HEK293T (cell line): ENCODE measurements at places on chromosomes 7 and 10.

DNA sequence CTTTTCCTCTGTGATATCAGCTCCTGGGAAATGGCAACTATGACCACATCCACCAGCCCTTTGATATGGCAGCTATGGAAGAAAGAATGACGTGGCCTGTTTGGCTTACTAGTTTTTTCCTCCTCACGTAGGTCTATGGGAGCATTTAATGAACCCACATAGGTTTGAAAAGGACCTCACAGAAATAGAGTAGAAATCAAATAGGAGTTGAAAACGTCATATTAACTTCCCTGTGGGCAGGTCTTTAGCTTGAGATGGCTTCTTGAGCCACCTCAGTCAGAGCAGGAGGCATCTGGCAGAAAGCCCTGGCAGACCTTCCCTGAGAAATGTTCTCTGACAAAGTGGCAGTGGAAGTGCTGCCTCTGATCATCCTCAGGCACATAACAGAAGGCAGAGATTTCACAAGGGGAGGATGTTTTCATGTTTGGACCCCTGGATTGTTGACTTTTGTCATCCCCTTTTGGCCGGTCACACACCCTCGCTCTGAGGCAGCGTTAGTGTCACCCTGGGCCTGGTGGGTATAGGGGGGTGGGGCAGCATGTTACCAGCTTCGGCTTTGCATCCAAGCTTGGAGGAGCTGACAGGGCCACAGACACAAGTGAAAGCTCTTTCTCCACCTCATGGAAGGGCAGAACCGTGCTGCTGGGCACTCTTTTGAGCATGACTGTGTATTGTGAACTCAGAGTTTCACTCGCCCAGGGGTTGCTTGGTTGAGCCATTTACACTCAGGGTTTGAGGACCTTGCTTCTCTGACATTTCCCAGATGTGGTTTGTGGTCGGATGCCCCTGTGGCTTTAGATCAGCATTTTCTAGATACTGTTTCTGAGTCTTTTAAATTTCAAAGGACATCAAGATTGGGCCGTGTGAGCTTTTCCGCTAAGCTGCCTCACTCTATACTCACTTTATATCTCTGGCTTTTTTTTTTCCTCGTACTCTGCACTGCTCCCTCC lies 184.2 kb downstream of the STK31 start:
- DNase-seq, result no peak

GRCh38 chr10:1390200-1390599 lies 334.0 kb downstream of the WDR37 start:
- DNase-seq, result no peak

DNA sequence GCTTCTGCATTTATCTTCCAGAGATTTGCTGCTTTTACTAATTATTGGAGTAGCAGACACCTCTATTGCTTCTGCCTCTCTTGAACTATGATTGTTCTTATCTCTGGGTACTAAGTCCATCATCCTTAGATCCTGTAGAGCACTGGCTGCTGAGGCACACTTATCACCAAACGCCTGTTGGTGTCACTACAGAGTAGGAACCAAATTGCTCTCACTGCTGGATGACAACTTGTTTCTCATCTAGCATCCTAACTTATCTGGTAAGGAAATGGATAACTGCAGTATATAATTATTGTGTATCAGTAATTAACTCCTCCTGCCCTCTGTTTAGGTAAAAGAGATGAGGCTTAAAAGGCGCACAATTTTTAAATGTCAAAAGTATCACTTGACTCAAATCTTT lies 1059.4 kb downstream of the NRG3 start:
- DNase-seq, result no peak

- DNase-seq, result no peak
These were observed 21.2 kb downstream of the PFKFB3 start for GRCh38 chr10:6223981-6224380.

DNA sequence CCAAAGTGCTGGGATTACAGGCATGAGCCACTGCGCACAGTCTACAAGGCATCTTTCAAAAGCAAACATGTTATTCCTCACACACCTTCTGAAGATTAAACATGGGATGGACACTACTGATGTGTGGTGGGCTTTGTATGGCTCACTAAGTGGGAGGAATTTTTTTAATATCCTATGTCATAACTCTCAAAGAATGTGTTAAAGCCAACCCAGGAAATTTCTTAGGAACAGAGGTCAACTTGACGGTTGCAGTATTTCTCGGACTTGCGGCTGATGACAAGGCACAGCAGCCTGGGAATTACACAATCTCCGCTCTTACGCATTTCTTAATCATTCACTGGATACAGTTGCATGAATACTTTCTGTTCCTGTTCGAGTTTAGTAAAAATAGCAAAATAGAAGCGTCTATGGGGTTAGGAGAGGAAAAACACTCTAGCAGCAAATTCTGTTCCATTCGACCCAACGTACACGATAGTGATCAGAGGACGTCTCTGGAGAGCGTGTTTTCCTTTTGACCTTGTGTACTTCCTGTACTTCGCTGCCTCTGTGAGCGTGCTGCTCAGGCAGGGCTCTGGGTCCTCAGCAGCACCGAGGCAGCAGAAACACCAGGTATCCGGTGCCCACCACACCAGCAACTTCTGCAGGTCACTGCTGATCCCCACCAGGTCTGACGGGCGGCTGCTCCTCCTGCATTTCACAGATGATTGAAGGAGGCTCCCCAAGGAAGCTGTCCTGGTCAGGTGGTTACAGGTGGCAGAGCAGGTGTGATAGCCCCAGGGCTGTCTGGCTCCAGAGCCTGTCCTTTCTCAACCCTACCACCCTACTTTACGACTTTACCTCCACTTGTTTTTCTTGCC lies 26.4 kb upstream of the SRGN start:
- no peak for DNase-seq

DNA sequence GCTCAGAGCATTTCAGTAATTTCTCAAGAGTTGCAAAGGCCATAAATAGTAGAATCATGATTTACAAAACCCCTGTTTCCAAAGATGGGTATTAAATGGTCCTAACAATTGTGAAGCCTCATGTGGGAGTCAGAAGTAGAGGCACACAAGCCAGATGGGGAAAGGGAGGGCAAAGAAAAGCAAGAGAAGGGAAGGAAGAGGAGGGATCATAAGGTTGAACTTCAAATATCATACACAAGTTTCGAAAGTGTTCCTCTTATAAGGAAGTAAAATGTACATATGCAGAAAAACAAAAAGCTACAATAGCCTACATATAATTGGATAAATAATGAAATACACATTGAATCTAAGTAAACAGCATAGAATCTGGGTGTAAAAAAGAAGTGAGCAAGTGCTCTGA lies 6.0 kb downstream of the LIPN start:
- DNase-seq, result no peak

DNA sequence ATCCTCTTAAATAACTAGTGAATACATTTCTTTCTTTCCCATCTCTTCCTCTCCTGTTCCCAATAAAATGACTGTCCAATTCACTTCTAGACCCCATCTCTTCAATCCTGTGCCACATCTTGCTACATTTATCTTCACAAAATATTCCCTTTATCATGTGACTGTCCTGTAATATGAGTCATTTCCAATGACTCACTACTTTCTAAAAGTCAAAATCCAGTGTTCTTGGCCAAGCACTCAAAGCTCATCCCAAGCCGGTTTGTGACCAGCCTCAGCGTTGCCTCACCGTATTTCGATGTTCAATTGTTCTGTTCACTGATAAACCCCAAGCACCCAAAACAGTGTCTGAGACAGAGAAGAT lies 104.7 kb downstream of the PARD3 start:
- DNase-seq, result no peak

DNA sequence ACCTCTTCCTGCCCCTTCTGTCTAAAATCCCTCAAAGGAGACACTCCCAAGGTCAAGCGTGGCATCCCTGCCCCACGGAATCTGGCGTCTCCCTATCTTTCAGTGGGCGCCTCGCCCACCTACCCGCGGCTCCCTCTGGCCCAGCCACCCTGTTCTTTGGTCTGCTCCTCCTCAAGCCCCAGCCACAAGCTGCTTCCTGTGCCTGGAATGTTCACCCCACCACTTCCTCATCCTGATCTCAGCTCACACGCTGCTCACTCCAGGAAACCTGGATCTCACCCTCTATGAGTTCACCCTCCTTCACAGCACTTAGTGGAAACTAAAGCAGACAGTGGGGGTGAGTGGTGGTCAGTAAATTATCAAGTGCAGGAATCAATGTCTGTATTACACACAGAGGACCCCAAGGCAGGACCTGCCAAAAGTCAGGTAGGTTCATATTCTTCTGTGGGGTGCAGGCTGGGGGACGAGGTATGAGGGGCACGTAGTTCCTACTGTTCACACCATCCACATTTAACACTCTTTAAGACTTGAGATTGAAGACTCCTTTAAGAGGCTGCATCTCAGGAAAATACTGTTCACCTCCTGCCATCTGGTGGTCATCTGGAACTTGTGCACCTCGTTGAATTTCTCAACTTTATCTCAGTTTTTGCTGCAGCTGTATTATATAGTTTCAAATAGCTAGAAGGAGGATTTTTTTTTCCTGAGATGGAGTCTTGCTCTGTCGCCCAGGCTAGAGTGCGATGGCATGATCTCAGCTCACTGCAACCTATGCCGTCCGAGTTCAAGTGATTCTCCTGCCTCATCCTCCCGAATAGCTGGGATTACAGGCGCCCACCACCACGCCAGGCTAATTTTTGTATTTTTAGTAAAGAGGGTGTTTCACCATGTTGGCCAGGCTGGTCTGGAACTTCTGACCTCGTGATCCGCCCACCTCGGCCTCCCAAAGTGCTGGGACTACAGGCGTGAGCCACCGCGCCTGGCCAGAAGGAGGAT lies 166.6 kb downstream of the ARHGAP21 start:
- DNase-seq, result peak; percentile 56

GRCh38 chr7:136009488-136010079 lies 32.4 kb upstream of the MTPN start:
- peak; percentile 45 for DNase-seq

GRCh38 chr10:115441907-115442545 lies 348.9 kb downstream of the ATRNL1 start:
- DNase-seq, result no peak

DNA sequence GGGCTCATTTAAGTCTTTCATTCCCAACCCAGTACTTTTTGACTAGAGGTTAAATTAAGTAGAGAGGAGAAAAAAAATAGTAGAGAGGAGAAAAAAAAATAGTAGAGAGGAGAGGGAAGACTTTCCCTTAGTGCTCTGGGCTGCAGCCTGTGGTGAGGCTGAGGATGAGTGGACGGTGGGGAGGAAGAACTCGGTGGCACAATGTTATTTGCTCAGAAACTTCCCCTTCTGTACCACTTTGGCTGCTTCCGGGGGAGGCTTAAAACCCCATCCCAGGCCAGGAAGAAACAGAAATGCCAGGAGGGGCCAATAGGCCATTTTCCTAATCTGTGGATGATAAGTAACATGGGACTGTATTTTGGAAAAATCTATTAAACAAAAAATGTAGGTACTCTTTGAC lies 14.6 kb upstream of the MLXIPL start:
- no peak for DNase-seq

- no peak for DNase-seq
These were observed 148.4 kb upstream of the AHR start for GRCh38 chr7:17150018-17150417.

DNA sequence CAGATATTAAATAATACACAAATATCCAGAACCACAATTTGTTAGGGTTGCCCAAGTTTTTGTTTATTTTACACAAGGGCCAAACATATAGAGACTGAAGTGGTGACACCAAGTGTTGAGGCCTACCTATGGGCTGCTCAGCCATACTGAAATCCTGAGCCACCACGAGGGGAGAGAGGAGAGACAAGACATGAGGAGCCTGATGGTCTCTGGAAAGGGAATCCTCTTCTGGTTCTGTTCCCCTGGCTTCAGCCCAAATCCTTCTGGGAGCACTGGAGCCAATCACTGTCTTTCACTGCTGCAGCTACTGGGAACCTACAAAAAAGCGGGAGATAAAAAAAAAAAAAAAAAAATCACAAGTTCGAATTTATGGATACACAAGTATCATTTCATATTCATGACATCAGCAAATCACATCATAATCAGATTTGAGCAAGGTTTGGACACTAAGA lies 1.9 kb downstream of the SKIDA1 start:
- DNase-seq, result no peak

GRCh38 chr10:71607082-71607443 lies 112.5 kb downstream of the C10orf105 start:
- DNase-seq, result no peak

DNA sequence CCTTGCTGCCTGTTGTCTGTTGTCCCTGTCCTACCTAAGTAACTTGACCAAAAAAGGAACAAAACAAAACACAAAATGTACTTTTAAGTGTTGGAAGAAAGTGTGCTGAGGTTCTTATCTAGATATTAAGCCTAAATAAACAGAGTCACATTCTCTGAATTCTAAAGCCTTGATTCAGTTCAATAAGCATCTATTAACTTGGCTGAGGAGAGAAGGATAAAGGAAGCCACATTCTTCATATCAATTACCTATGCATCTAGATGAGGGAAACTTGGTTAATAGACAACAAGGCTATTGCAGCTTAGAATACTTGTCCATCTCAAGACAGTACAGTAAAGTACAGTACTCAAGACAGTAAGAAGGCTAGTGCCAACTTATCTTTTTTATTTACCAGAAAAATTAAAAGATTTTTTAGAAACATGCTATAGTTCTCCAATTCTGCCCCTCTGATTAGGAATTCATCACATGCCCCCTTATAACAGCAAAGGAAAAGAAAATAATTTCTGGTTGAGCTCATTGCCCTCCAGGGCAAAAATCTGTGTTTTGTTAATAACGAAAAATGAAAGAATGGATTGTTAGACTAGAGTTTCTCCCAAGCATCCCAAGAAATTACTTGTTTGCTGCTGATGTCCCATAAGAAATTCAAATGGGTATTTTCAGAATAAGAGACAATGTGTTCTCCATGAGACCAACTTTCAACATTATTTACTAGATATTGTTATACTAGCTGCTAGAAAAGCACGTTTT lies 546.5 kb upstream of the SEMA3D start:
- no peak for DNase-seq

DNA sequence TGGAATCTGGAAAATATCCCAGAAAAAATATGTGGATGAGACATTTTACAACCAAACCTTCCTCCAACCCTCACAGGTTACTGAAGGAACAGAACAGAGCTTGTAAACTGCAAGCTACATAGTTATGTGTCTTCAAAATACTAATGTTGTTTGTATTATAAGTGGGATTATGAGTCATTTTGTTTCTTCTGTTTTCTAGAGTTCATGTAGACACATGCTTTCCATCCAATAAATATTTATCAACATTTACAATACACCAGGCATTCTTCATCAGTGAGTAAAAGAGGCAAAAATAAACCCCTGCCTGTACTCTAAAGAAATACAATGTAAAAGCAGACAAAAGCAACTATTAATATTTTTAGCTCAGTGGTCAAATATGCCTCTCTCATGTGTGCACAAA lies 38.0 kb upstream of the TES start:
- no peak for DNase-seq

- DNase-seq, result peak; percentile 56
These were observed 29.4 kb upstream of the AMPH start for GRCh38 chr7:38660427-38661099.

DNA sequence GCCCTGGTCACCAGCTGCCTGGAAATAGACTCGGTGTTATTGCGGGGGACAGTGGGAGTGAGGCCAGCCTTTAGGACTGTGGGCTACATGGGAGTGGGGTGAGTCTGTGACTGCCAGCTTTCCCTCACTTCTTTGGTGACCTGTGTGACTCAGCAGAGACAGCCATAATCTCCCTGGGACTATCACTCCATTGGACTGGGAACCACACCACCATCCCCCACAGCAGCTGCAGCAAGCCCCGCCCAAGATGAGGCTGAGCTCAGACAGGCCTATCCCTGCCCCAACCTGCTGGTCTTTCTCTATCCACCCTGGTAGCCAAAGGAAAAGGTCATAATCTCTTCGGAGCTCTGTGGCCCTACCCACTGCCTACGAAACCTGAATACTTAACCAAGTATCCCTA lies 263.2 kb downstream of the FZD1 start:
- DNase-seq, result no peak

- no peak for DNase-seq
These were observed 12.2 kb downstream of the GSAP start for GRCh38 chr7:77403957-77404356.
